ENCODE measurements at places on chromosomes 16 and 17.

- no peak overlapping the region for H3K27ac ChIP-seq
- DNase-seq: no peak
- no peak overlapping the region for H3K4me3 ChIP-seq
- no peaks in the 10 kb centered on the region for H3K27me3 ChIP-seq
- no peaks in the 10 kb centered on the region for H3K4me1 ChIP-seq
- H3K36me3 ChIP-seq: no peaks in the 10 kb centered on the region
Measured at GRCh38 chr17:70114405-70114804, 39.4 kb downstream of the KCNJ16 start.

GRCh38 chr16:67649494-67649931, 4.6 kb downstream of the CARMIL2 start:
- DNase-seq: no peak
- no peak overlapping the region for H3K4me3 ChIP-seq
- peaks cover 99% of the 10 kb centered on the region for H3K27me3 ChIP-seq
- no peak overlapping the region for H3K27ac ChIP-seq
- peaks cover 6% of the 10 kb centered on the region for H3K4me1 ChIP-seq
- H3K36me3 ChIP-seq: no peaks in the 10 kb centered on the region

GRCh38 chr17:4576729-4577322, 7.5 kb upstream of the SMTNL2 start:
- no peak overlapping the region for H3K4me3 ChIP-seq
- no peaks in the 10 kb centered on the region for H3K36me3 ChIP-seq
- peaks cover 4% of the 10 kb centered on the region for H3K27me3 ChIP-seq
- no peaks in the 10 kb centered on the region for H3K4me1 ChIP-seq
- H3K27ac ChIP-seq: no peak overlapping the region

GRCh38 chr16:2715519-2715918, 4.5 kb downstream of the PRSS27 start:
- DNase-seq: peak; percentile 60
- no peaks in the 10 kb centered on the region for H3K36me3 ChIP-seq
- H3K27ac ChIP-seq: no peak overlapping the region
- peaks cover 4% of the 10 kb centered on the region for H3K4me1 ChIP-seq

GRCh38 chr16:58306327-58306726, 11.5 kb upstream of the PRSS54 start:
- no peaks in the 10 kb centered on the region for H3K36me3 ChIP-seq
- H3K27ac ChIP-seq: no peak overlapping the region
- H3K4me3 ChIP-seq: no peak overlapping the region
- H3K27me3 ChIP-seq: no peaks in the 10 kb centered on the region

DNA sequence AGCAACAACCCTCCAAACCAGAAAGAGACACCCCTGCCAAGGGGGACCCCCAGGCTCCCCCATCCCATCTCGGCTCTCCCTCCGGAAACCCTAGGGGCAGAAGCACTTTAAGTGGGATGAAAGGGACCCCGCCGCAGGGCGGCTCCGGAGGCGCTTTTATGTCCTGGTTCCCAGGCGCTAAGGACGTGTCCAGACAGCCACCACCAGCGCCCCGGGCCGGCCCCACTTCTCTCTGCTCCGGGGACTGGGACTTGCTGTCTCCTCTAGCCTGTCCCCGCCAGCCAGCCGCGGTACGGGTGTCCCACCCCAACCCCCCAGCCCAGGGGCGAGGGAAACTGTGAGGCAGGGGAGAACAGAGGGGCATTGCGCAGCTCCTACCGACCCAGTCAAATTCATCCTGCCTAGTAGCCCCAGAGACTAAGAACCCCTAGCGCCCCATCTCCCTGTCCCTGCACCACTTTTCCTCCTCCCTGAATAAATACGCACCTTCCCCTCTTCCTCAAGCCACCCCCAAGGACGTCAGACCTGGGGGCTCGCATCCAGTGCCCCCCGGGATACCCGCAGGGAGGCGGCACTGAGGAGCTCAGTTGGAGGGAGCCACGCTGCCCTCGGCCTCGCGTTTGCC, 4.1 kb downstream of the SP6 start:
- no peak for DNase-seq
- no peaks in the 10 kb centered on the region for H3K36me3 ChIP-seq
- H3K27me3 ChIP-seq: peaks cover 57% of the 10 kb centered on the region
- peaks cover 8% of the 10 kb centered on the region for H3K4me1 ChIP-seq
- no peak overlapping the region for H3K4me3 ChIP-seq

DNA sequence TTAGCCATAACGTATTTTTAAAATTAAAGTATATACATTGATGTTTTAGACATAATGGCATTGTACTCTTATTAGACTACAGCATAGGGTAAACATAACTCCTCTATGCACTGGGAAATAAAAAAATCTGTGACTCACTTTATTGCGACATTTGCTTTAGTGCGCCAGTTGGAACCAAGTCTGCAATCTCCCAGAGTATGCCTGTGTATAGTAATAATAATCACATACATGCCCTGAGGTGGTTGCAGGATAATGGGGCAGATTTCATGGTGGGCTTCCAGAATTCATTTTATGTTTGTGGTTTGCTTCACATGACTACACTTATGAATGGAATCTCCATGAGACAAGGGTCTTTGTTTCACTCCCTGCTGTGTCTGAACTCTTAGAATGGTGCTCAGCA, 66.9 kb upstream of the N4BP1 start:
- no peaks in the 10 kb centered on the region for H3K4me1 ChIP-seq
- no peaks in the 10 kb centered on the region for H3K27me3 ChIP-seq
- H3K4me3 ChIP-seq: no peak overlapping the region
- DNase-seq: no peak
- H3K27ac ChIP-seq: no peak overlapping the region

- DNase-seq: no peak
- H3K36me3 ChIP-seq: no peaks in the 10 kb centered on the region
- H3K4me1 ChIP-seq: no peaks in the 10 kb centered on the region
Measured at GRCh38 chr17:57550016-57550415, 195.1 kb downstream of the CCDC182 start.

DNA sequence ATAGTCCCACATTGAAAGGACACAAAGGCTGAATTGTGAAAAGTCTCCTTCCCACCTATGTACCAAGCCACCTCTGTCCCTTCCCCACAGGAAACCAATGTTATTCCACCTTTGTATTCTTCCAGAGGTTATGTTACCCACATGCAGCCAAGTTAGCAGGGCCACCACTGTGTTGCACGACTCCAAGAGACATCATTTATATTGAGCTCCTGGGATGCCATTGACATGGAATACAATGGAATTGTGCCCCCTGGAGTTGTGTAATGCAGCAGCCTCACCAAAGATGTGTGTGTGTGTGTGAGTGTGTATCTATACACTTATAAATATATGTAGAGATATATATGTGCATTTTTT, 21.6 kb upstream of the MSI2 start:
- no peaks in the 10 kb centered on the region for H3K36me3 ChIP-seq
- H3K4me1 ChIP-seq: no peaks in the 10 kb centered on the region
- H3K4me3 ChIP-seq: no peak overlapping the region
- no peak overlapping the region for H3K27ac ChIP-seq

DNA sequence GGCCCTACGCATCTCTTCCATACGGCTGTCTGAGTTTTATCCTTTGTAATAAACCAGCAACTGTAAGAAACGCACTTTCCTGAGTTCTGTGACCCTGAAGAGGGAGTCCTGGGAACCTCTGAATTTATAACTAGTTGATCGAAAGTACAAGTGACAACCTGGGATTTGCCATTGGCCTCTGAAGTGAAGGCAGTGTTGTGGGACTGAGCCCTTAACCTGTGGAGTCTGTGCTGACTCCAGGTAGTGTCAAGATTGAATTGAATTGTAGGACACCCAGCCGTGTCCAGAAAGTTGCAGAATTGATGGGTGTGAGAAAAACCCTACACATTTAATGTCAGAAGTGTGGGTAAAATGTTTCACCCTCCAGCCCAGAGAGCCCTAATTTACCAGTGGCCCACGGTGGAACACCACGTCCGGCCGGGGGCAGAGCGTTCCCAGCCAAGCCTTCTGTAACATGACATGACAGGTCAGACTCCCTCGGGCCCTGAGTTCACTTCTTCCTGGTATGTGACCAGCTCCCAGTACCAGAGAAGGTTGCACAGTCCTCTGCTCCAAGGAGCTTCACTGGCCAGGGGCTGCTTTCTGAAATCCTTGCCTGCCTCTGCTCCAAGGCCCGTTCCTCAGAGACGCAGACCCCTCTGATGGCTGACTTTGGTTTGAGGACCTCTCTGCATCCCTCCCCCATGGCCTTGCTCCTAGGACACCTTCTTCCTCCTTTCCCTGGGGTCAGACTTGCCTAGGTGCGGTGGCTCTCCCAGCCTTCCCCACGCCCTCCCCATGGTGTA, 1.5 kb downstream of the GAA start:
- no peaks in the 10 kb centered on the region for H3K36me3 ChIP-seq
- H3K4me3 ChIP-seq: no peak overlapping the region
- H3K27ac ChIP-seq: no peak overlapping the region
- peaks cover 18% of the 10 kb centered on the region for H3K4me1 ChIP-seq
- no peak for DNase-seq

DNA sequence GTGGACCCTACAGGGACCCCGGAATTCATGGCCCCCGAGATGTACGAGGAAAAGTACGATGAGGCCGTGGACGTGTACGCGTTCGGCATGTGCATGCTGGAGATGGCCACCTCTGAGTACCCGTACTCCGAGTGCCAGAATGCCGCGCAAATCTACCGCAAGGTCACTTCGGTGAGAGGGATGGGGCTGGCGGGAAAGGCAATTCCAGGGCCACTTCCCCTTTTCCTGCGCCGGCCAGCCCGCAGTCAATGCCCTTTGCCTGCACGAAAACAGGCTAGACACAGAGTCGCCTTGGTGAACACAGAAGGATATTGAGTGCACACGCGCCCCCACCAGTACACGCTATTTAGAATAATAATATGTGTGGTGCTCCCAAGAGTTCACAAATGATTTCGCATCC, 4.0 kb downstream of the WNK4 start:
- DNase-seq: no peak
- peaks cover 34% of the 10 kb centered on the region for H3K4me1 ChIP-seq
- no peak overlapping the region for H3K4me3 ChIP-seq
- peaks cover 62% of the 10 kb centered on the region for H3K27me3 ChIP-seq
- no peak overlapping the region for H3K27ac ChIP-seq
- no peaks in the 10 kb centered on the region for H3K36me3 ChIP-seq

GRCh38 chr16:55044201-55044975, 113.7 kb downstream of the IRX5 start:
- no peaks in the 10 kb centered on the region for H3K4me1 ChIP-seq
- H3K27me3 ChIP-seq: no peaks in the 10 kb centered on the region
- H3K36me3 ChIP-seq: no peaks in the 10 kb centered on the region
- no peak overlapping the region for H3K4me3 ChIP-seq
- no peak for DNase-seq

GRCh38 chr17:69525920-69526841, 111.7 kb downstream of the MAP2K6 start:
- H3K27me3 ChIP-seq: no peaks in the 10 kb centered on the region
- peak; percentile 36 for DNase-seq
- H3K27ac ChIP-seq: no peak overlapping the region
- peaks cover 8% of the 10 kb centered on the region for H3K4me1 ChIP-seq
- no peaks in the 10 kb centered on the region for H3K36me3 ChIP-seq

GRCh38 chr16:87271256-87271655, 45.9 kb downstream of the C16orf95 start:
- no peaks in the 10 kb centered on the region for H3K36me3 ChIP-seq
- DNase-seq: no peak
- H3K4me1 ChIP-seq: no peaks in the 10 kb centered on the region
- no peaks in the 10 kb centered on the region for H3K27me3 ChIP-seq

DNA sequence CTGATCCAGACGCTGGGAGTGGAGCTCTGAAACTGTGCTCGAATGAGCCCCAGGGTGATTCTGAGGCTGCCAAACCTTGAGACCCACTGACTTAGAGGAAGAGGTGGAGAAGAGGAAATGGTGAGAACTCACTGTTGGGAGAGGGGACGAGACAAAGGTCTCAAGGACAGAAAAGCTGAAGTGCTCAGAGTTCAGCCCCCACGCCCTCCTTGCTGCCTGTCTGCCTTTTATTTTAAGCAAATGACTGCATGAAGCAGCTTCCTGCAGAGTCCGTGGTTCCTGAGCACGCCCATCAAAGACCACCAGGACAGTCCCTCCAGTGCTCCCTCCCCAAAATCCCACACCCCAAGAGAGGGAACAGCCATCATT, 20.4 kb downstream of the COTL1 start:
- H3K27me3 ChIP-seq: no peaks in the 10 kb centered on the region
- H3K4me1 ChIP-seq: peaks cover 47% of the 10 kb centered on the region
- no peak for DNase-seq
- H3K27ac ChIP-seq: peak overlapping the region; percentile 85
- no peaks in the 10 kb centered on the region for H3K36me3 ChIP-seq

DNA sequence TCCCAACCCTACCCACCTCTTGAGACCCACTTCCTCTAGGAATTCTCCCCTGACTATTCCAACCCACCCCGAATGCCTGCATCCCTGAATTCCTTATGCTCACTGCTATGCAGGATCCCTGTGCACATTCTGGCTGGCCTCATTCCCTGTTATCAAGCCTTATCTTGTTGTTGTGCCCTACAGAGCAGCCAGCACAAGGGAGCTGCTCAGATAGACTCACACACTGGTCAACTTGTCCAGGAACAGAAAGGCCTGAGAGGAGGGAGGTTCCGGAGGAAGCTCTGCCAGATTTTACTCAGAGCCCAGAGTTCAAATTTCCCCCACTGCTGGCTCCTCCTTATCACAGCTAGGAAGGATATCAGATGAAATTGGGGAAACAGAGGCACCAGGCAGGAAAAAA, 24.8 kb upstream of the MYO18A start:
- no peak for DNase-seq
- H3K4me3 ChIP-seq: no peak overlapping the region
- no peaks in the 10 kb centered on the region for H3K4me1 ChIP-seq

DNA sequence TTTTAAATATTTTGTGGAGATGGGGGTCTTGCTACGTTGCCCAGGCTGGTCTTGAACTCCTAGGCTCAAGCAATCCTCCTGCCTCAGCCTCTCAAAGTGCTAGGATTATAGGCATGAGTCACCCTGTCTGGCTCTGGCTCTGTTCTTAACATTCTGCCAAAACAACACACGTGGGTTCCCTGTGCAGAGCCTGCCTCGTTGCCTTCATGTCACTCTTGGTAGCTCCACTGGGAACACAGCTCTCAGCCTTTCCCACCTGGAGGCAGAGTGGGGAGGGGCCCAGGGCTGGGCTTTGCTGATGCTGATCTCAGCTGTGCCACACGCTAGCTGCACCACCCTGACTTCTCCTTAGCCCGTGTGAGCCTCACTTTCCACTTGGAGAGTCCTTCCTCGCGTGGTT, 19.3 kb downstream of the CRISPLD2 start:
- DNase-seq: no peak
- no peak overlapping the region for H3K4me3 ChIP-seq
- H3K36me3 ChIP-seq: no peaks in the 10 kb centered on the region
